LHCN-M2 (cell line): ENCODE measurements at places on chromosomes 3 and 15. TPM values are rescaled to one million over a fixed set of nuclear protein-coding genes. Genes with fewer than 3 reads are reported as not detected.

GRCh38 chr3:65833761-65834505 is 204.8 kb downstream of the MAGI1 start:
- peak; percentile 75 for DNase-seq

DNA sequence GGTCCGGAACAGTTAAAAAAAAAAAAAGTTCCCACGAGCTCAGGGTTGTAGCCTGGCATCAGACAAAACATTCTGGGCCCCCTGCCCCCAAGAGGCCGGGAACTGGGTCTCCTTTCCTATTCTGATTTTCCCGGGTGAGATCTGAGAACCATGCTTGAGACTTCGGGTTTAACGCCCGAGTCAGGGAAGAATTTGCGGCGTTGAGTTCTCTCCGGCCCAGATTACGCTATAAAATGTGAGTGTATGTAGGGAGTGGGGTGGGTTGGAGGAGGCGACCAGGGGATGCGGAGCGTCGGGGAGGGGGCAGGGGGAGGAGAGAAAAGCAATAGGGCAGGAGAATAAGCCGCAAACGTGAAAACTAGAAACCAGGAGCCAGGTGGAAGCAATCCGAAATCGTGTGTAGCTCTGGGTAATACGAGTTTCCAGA is 2.7 kb downstream of the ZIC1 start:
- DNase-seq: peak; percentile 52

The ANKRD63 gene
- not detected in 2 replicates for total RNA-seq

DNA sequence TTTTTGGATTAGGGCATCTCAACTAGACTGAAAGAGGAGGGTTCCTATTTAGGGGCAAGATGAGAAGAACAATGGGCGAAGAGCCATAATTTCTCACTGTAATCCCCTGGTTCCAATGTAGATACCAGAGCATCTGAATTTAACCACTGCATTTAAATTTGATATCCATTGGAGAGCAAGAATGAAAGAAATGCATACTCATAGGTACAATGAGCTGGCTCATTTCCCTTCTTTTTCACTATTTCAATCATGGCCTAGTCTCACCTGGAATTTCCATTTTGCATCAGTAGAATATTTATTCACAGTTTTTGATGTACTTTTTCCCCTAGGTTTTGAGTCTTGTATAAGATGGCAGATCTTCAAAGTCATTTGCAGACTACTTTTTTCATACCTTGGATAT is 13.8 kb downstream of the EPHB1 start:
- no peak for DNase-seq

The NIT2 gene
- 23.5 and 27.4 TPM in 2 replicates for total RNA-seq

The FANCI gene
- total RNA-seq: 67.1 and 74.9 TPM in 2 replicates

DNA sequence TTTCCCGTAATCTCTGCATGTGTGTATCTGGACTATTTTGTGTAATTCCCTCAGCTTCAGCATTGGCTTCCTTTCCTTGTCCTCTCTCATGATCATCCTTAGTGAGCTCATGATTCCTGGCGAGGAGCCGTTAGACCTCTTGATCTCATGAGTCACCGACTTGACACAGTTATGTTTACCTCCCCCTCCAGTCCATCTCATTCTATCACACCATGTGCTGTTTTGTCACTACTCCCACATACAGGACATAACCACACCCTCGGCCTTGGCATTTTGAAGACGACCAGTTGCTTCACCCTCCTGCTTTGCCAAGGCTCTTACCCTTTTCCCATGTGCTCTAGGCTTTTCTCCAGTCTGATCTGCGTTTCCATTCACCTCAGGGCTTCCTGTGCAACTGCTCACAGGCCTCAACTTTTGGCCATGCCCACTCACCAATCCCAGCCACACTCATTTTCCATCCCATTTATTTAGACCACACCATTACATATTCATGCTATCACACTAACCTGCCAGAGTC is 41.5 kb downstream of the CP start:
- peak; percentile 100 for DNase-seq

- peak; percentile 56 for DNase-seq
Observed at GRCh38 chr15:52678468-52679231, 538 bp downstream of the ATOSA start.

- no peak for DNase-seq
Observed at GRCh38 chr15:101600035-101600434, 52.1 kb downstream of the TM2D3 start.

GRCh38 chr3:38131621-38132369 is 5.1 kb downstream of the ACAA1 start:
- peak; percentile 22 for DNase-seq

- DNase-seq: no peak
Observed at GRCh38 chr3:144241404-144241803, 269.8 kb downstream of the DIPK2A start.

The KNG1 gene
- total RNA-seq: not detected in 2 replicates

- DNase-seq: no peak
Observed at GRCh38 chr3:72086042-72086742, 301.2 kb upstream of the PROK2 start.

GRCh38 chr15:92074101-92074500 is 220.6 kb downstream of the SLCO3A1 start:
- DNase-seq: no peak

GRCh38 chr15:85495096-85495495 is 114.7 kb downstream of the AKAP13 start:
- DNase-seq: no peak

The SEMA3G gene
- total RNA-seq: not detected in 2 replicates

DNA sequence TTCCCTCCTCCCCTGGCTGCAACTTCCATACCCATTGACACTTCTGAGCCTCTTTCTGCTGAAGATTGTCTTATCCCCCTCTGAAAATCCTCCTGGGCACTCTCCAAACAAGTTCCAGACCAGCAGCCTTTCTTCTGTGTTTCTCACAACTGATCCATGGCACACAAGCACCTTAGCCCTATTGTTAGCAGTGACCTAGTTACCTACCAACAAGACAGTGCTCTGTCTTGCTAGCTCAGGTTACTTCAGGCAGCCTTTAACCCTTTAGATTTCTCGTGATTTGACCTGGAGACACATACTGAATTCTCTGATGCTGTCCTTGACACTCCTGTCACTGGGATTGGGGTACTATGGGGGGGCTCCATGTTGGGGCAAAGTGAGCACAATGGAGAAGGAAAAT is 82.1 kb downstream of the GTF2E1 start:
- no peak for DNase-seq

The CCK gene
- not detected in 2 replicates for total RNA-seq

The SLC12A1 gene
- not detected in 2 replicates for total RNA-seq

DNA sequence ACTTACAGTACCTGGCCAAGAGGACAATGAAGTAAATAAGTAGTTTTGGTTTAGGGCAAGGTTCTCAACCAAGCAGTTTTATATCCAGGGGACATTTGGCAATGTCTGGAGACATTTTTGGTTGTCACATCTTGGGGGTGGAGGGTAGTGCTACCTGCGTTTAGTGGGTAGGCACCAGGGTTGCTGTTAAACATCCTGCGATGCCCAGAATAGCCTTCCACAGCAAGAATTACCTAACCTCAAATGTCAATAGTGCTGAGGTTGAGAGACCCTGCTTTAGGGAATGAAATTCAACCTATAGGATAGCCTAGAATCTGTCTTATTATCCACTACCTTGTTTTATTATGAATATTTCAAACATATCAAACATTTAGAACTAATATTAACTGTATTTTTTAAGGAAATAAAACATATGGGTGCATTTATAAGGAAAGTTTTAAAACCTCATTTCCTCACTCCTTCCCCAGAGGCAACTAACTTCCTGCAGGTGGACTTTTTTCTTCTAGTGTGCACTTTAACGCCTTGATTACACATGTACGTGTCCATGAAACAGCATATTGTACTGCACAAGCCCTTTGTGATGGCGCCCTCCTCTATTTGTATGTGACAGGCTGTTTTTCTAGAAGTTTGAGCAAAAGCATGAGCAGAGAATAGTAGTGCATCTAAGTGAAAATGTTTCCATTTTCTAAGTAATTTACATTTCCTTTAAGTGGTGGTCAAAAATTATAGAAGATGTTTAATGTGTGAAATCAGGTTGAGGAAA is 57.1 kb downstream of the TRAK1 start:
- DNase-seq: no peak

DNA sequence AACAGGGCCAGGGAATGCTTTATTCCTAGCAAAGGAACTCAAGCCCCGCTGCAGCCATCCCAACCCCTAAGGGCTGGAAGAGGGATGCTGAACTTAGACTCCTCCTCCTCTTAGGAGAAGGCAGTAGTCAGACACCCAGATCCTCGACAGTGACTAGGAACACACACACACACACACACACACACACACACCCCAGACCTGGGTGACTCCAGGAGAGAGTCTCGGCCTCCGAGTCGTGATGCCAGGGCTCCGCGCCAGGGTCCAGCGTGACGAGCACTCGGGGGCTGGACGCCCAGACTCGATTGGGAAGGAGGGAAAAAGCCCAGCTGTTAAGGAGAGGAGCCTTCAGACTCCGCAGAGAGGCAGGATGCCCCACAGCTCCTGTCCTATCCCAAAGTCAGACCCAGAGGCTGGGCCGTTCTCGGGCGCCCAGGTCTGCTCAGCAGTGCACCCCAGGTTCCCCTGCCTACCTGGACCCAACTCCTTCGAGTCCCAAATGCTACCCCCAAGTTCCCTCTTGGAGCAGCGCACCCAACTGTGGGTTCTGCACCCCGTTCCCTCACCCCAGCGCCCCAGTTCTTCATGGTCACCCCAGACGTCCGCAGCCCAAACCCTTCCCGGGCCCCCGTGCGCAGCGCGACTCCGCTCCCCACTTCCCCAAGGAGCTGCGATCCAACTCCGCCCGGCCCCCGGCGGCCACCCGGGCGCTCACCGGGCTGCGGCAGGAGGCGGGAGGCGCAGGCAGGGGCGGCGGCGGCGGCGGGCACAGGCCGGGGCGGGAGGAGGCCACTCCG is 421 bp downstream of the BMF start:
- peak; percentile 68 for DNase-seq

The SLC15A2 gene
- total RNA-seq: 0.06 and 0.11 TPM in 2 replicates

The SCG5 gene
- total RNA-seq: 1.2 and 2.8 TPM in 2 replicates

DNA sequence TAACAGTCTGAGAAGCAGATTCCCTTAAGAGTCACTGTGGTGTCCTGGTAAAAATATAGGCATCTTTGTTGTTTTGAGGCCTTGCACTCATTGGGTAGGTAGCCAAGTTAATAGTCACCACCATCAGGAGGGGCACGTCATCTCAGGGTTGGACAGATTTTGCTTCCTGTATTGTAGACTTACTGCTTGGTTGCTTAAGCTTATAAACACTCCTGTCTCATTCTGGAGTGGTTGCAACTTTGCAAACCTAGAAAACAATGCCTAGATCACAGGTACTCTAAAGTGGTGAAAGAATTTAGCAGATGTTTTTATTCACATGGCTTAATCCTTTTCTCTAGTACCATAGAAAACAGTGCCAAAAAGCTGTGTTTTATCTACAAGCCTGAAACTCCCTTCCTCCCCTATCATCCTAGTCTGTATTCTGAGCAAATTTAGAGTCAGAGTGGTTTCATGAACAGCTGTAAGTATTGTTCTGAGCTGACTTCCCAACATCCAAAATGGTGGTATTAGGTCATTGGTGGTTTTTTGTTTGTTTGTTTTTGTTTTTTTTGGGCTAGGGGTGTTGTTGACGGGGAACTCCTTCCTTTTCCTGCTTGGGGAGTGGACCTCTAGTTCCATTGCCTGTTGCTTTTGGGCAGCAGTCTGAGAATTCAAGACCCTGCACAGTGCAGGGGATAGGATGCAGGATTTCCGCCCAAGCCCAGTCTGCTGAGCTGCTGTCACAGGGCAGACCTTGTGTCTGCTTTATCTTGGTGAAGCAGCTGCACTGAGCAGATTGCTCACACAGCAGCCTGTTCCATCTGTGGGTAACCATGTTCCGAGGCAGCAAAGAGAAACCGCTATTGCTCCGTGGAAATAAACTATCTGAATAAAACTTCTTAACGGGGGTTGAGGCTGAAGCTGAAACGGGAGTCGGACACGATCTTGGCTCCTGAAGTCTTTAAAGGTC is 202.0 kb downstream of the AKAP13 start:
- peak; percentile 89 for DNase-seq

- DNase-seq: no peak
Observed at GRCh38 chr3:1766384-1766783, 332.3 kb upstream of the CNTN4 start.

DNA sequence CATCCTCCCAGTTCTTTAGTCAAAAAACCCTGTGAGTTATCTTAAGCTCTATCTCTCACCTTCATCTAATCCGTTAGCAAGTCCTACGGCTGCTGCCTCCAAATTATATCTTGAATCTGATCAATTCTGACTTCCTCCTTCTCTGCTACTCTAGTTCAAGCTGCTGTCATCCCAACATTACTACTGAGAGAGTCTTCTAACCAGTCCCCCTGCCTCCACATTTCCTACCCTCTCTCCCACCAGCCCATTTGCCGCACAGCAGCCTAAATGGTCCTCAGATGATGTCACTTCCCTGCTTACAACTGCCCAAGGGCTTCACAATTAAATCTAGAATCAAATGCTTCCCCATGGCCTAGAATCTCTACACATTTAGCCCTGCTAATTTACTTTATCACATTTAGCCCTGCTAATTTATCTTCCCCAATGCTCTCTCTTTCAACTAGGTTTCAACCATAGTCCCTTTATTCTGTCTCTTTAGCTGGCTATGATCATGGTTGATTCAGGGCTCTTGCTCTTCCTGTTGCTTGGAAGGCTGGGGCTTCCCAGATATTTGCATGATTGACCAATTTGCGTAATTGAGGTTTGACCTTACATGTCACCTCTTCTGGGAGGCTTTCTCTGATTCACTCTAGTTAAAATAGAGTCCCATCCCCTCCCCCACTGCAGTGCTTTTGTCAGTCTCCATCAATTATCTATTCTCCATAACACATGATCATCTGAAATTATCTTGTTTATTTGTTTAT is 11.0 kb upstream of the ARL14 start:
- peak; percentile 44 for DNase-seq

DNA sequence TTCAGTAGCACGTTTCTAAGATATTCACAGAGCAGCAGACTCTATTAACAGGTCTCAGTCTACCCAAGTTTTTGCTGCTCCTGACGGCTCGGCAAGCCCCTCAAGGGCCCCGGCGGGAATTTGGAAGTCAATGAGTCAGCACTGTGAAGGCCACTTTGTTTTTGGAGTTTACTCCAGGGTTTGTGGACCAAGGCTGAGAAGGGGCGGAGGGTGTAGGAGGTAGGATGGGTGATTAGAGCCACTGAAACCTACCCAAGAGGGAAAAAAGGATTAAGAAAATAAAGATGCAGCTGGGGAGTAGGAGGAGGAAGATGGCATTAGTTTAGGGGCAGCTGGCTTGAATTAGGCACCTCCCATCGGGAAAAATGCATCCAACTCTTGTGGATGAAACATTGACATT is 87.6 kb downstream of the BDH1 start:
- no peak for DNase-seq

GRCh38 chr3:62261736-62262135 is 111.6 kb downstream of the FEZF2 start:
- no peak for DNase-seq

The HYAL1 gene
- total RNA-seq: 0.23 and 0.32 TPM in 2 replicates

DNA sequence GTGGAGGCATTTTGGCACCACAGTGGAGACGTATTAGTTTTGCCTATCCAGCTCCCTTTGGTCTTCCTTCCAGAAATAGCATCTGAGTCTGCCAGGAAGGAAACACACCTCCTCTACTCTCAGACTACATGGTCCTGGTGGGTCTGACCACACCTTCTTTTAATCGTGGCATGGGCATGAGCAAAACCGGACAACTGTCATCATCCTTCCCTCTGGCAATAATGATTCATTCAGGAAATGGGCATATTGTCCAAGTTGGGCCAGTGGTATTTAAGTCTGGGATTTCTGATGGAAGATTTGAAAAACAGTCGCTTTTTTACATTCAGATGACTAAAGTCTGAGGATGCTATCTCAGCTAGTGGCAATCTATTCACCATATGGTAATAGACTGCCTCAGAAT is 601.0 kb upstream of the ADAMTS9 start:
- no peak for DNase-seq

GRCh38 chr3:186757686-186758220 is 25.6 kb upstream of the EIF4A2 start:
- no peak for DNase-seq
